ENCODE measurements at places on chromosomes 4 and X. TPM values are rescaled to one million over a fixed set of nuclear protein-coding genes. Genes with fewer than 3 reads are reported as not detected.

GRCh38 chrX:11430271-11430670 lies 137.1 kb downstream of the AMELX start:
- DNase-seq, result no peak

GRCh38 chr4:41865306-41865980 lies 69.8 kb upstream of the TMEM33 start:
- DNase-seq, result no peak

DNA sequence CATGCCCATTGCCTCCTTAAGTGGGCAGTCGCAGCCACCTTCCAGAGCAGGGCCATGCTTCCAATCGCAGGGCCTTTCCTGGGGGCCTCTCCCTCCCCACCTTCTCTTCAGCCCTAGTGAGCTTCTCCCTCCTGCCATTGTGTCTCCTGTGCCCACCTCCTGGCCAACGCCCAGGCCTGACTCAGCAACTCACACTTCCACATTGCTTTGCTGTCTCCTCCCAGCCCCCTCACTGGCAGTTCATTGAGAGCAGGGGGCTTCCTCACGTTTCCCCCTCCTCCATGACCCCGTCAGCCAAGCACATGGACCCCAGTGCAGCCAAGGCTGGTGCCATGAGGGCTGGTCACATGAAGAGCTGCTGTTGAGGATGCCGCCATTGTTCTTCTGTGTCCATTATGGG lies 25.9 kb downstream of the HTRA3 start:
- DNase-seq, result no peak

Gene TTC29
- not detected for total RNA-seq

Gene CCDC160
- not detected for total RNA-seq

Gene NRK
- total RNA-seq, result 0.03 TPM

- DNase-seq, result no peak
Measured at GRCh38 chr4:36325926-36326325, 44.5 kb downstream of the DTHD1 start.

- DNase-seq, result no peak
Measured at GRCh38 chrX:52341493-52341892, 27.3 kb upstream of the XAGE2 start.

Gene PABPC1L2A
- not detected for total RNA-seq

DNA sequence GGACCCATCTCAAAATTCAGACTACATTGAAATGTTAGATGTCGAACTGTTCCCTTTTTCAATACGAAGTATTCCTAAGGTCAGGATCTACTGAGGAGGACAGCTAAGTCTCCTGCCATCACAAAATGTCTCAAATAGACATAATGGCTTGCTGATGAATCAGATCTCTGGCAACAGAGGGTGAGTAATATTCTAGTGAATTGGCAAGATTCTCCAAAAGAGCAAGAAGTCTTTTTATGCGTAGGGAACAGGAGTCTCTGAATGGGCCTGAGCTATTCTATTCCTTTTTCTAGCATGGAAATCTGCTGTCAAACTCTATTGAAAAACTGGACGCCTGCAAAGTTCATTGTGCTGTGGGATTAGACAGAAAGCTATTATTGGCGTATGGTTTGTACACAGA lies 145.4 kb downstream of the FNIP2 start:
- DNase-seq, result no peak

Gene MAGEA1
- not detected for total RNA-seq

Measured in Panc1 (cell line).